HS-5 (cell line): ENCODE measurements at places on chromosomes 3 and 15.

DNA sequence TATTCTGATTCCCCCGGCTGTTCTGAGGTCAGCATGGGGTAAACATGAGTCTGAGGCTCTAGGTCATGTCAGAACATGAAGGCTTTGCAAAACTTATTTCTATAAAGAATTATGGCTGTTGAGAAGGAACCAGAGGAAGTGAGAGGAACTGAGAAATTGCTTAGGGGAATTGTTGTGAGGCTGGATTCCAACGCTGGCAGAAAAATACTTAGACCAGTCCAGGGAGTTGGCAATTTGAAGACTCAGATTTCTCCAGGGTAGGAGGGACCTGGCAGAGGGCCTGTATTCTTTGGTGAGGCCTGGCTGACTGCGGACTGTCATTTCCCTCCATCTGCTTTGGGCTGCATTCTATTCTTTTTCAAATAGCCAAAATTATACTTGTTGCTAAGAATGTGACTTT, 155.5 kb downstream of the PLD1 start:
- DNase-seq, result no peak

GRCh38 chr3:148372206-148372875, 325.4 kb upstream of the AGTR1 start:
- DNase-seq, result no peak

GRCh38 chr15:78909791-78910228, 35.0 kb downstream of the CTSH start:
- no peak for DNase-seq

DNA sequence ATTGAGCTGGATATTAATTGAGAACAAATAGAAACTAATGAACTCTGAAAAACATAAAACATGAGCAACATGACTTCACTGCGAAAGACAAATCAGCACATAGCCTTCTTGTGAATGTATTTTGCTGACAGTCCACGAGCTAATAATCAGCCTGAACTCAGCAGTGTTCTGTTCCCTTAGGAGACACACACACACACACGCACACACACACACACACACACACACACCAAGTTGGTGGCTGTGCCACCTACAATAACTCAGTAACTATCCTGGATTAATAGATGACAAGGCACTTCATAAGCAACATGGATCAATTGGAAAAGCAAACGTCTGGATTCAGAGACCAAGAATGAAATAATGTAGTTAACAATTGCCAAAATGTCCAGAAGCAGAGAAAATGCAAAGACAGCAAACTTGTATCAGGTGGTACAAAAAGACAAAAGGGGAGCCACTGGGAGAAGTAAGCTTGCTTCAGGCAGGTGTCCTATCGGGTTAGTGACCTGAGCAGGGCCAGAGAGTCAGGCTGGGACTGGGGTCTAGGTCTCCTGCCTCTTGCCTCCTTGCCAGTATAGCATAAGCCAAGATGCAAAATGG, 20.5 kb upstream of the UBE2Q2 start:
- DNase-seq, result no peak
